ENCODE measurements at places on chromosomes 2 and 18.

DNA sequence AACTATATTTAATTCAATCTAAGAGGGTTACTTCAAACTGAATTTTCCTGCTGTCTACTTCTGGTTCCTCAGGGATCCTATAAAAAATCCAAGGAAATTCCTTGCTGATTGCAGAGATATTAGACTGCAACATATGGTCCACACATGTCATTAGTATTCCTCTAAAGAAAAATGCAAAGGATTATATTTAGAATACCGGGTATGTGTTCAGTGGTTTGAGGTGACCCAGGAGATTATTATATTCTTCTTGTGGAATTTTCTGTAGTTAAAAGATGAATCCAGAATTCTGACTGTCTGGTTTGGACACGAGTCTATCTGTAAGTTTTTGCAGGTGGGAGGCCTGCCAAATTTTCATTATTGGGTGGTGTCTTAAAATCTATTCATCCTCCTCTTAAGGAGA is 18.2 kb downstream of the HOXD1 start:
- no peak for DNase-seq

- no peak for DNase-seq
These were observed 156.1 kb upstream of the HNRNPA3 start for GRCh38 chr2:177056481-177056929.

GRCh38 chr18:7921938-7922587 is 354.9 kb downstream of the PTPRM start:
- no peak for DNase-seq

DNA sequence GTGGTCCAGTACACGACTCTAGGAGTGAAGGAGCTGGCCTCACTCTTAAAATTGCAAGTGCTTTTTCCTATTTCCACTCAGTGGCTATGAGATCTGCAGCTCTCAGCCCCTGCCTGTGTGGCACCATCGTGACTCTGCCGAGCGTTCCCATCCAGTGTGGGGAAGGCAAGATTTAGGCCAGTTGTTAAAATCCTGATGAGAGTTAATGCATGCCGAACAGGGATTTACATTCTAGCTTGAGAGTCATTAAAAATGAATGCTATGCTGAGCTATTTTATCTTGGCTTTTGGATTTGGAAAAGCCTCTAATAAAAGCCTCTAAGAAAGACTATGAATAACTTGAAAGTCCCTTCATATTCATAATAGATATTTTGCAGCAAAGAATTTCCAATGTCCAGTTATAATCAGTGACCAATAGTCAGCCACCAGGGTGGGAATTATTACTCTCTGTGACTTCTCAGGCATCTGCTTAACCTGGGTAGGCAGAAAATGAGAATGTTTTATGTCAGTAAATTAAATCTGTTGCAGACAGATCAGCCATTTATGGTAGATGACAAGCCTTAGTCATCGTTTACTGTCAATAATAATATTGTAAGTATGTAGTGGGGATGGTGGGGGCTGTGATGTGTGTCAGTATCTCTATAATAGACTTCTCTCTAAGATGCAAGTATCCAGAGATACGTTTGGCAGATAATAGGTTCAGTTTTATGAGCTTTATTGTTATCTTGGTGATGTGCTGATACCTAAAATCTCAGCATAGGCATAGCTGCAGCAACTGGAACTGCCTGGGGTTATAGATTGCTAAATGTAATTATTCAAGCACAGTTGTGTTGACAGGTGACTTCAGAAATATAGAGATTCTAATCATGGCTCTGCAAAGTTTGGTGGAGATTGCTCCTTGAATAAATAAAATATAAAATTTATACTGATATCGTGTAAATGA is 207.8 kb downstream of the SOCS6 start:
- DNase-seq: no peak

- DNase-seq: no peak
These were observed 1.5 kb downstream of the DAPL1 start for GRCh38 chr2:158796652-158797051.

GRCh38 chr2:184507254-184507653 is 91.1 kb upstream of the ZNF804A start:
- no peak for DNase-seq

DNA sequence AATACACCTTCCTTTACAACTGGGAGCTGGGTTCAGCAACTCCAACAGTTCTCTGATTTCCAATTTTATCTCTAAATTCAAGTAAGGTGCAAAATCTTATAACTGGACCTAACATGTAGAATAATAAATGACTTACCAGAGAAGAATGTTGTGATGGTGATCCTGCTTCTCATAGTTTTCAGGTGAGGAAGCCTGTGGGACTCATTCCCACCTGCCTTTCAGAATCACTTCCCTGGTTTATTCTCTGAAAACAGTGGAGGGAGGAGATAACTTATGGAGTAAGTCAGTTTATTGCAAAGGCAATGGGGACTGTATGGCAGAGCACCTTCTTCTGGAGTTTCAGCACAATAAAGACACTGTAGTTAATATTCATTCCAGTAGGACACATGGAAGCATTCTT is 1188.2 kb upstream of the FAM98A start:
- no peak for DNase-seq

- no peak for DNase-seq
These were observed at the start of gene DOK6 for GRCh38 chr18:69400253-69400975. TSS of gene DOK6 (plus strand) at chr18:69400888.

GRCh38 chr2:26532301-26533250 is 54.7 kb upstream of the OTOF start:
- no peak for DNase-seq

- DNase-seq: no peak
These were observed 181.8 kb upstream of the GCFC2 start for GRCh38 chr2:75892490-75892889.

DNA sequence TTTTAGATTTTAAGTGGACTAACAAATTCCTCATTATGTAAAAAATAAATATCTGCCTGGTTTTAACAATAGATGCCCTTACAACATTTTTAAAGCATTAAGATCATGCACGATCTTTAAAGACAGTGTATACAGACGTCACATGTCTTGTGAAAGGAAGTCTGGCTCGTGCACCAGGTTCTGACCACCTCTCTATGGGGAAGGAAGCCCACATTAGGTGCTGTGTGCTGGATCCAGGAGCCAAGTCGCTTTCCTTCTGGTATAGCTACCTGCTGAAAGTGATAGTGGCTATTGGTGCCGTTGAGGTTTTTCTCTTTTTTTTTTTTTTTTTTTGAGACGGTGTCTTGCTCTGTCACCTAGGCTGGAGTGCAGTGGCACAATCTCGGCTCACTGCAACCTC is 116.5 kb downstream of the NCK2 start:
- no peak for DNase-seq

DNA sequence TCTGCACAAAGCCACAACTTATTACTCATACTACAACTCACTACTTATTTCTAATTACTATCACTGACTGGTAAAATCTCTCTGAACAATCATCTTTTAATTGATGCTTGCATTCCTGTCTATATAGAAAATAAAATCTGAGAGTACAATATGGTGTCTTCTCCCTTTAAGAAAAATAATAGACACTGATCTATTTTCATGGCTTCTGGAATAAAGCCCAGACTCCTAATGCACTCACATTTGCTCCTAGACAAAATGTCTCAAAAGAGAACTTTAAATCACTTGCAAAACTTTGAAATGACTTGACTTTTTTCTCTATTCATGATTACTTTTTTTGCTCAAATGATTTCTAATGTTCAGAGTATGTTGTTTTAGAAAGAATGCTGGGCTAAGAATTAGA is 28.7 kb downstream of the ESCO1 start:
- no peak for DNase-seq

DNA sequence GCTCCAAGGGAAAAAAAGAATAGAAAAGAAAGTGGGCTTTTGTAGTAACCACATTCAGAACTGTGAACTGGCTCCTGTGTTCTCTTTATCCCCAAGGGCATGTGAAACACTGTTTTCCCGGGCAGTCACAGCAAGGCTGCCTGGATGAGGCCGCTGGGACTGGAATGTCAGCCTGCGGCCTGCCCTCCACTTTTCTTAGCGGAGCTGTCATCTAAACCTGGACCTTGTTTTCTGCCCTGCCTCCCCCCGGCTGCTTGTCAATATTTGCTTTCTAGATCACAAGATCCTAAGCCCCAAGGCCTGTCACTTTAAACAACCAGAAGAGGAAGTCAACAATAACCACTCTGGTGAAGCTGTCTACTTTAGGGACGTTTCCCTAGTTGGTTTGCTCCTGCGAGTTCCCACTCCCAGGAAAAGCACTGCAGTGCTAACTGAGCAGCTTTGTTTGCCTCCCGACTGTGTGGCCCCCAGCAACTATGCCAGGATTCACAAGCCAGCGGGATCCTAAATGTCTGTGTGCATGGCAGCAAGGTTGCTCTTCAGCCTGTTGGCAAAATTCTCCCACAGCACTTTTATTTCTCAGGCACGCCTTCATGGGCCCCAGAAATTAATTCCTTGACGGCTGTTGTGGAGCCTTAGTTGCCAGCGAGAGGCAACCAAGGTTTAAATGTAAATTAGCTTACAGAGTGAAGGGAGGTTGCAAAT is 30.6 kb downstream of the SOWAHC start:
- no peak for DNase-seq

DNA sequence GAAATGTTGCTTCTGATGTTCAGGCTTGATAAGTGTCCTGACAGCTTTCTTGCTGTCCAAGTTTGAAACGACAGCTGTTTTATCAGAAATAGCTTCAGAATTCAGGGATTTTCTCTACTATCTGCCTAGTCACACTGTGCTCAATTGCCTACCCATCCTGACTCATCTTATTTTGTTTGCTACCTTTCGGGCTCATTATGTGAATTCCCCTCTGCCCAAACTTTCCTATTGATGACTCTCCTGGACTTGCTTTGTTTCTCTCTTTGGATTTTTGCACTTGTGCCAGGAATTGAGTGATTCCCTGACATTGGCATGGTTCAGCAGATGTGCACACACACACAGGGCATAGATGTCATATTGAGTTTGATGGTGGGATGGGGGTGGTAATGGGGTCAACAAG is 1052.6 kb upstream of the PIK3C3 start:
- no peak for DNase-seq

DNA sequence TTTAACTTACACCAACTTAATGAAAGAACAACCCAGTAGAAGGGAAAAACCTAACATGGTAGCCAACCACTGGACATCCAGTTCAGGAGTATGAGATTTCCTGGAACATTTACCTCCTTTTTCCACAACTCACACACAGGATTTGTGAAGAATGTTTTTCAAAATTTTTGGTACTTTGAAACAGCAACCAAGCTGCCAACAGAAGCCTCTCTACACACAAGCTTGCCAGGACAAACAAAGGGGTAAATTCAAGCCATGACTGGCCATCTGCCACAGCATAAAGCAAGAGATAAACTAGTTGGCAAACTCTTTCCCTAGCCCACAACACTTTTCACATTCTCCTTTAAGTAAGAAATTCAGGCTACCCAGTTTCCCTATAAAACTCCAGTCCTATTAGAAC is 21.4 kb downstream of the MGAT4A start:
- no peak for DNase-seq

- DNase-seq: no peak
These were observed 20.3 kb downstream of the RMC1 start for GRCh38 chr18:23523429-23524212.

GRCh38 chr2:43194121-43194869 is 32.1 kb downstream of the ZFP36L2 start:
- DNase-seq: no peak

DNA sequence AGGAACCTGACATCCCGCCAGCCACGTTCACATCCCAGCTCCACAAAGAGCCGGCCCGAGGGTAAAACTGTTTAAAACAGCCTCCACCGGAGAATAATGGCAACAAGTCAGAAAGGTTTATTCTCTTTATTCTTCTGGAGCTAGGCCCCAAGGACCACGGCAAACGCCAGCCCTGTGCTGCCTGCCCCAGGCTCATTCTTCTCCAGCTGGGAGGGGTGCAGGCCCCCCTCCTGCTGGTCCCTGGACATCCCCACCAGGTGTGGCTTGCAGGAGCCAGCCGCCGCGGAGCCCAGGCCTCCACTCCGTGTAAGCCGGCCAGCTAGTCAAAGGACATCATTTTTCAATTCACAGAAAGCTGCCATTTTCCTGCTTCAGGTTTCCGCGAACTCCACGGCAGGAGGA is 65.8 kb upstream of the SALL3 start:
- no peak for DNase-seq

DNA sequence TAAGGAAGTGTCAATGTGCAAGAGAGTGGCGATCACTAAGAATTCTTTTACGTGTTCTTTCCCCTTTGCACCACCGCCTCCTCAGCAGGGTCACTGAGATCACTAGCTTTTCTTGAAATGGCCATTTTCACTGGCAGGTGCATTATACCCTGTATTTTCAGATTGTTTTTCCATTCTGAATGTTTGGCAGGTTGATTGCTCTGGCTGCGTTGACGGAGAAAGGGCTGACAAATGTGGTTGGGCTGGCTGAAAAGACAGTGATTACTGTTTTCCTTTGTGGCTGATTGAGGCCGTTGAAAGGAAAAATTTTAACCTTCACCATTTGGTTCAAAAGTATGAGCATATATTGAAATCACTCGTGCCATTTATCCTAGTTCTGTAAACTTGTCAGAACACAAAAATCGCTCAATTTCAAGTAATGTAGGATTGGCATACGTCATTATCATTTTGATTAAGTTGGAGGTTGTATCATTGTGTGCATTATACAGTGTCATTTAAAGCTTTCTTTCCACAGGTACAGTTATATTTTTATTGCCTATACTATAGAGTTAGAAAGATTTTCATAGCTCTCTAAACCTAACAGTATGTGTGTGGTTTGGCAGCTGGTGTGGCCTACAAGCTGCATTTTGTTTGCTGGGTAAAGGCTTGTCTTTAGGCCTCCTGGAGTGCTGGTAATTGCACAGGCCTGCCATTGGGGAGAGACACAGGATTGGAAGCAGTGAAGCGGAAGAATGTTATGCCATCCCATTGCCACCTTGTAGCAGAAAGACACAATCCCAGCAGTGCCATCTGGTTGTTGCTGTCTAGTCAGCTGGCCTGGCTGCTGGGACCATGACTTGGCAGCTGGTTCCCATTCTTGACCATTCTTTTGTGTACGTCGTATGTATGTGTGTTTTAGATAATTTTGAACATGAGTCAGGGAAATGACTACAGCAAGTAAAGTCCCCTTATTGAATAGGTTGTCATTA is 36.7 kb downstream of the DYNC1I2 start:
- DNase-seq: no peak

- no peak for DNase-seq
These were observed 228.6 kb downstream of the TNS1 start for GRCh38 chr2:217774232-217774631.

GRCh38 chr2:26945991-26946750 is 24.3 kb upstream of the MAPRE3 start:
- no peak for DNase-seq

DNA sequence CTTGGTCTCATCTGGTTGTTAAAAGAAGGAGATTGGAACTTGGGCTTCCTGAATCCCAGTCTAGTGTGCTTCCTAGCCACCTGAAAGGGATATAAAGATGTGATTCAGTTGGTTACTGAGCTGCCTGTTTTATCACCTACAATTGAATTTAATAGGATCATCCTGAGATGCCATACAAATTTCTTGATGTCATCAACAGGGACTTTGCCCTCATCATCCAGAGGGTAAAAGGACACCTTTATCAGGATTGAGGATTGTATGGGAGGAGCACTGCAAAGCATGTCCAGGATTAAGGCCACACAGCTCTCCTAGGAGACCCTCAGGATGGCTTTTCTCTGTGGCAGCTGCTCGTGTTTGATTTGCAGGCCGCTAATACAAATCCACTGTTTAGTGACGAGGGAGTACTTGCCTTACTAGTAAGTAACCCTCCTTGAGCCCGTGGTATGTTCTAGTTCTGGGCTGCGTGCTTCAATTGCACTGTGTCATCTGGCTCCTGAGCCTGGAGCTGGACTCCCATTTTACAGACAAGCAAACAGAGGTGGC is 28.6 kb downstream of the SH3RF3 start:
- DNase-seq: no peak

All from T-helper 22 cell (primary cell).